ENCODE measurements at places on chromosomes 13 and 19.

DNA sequence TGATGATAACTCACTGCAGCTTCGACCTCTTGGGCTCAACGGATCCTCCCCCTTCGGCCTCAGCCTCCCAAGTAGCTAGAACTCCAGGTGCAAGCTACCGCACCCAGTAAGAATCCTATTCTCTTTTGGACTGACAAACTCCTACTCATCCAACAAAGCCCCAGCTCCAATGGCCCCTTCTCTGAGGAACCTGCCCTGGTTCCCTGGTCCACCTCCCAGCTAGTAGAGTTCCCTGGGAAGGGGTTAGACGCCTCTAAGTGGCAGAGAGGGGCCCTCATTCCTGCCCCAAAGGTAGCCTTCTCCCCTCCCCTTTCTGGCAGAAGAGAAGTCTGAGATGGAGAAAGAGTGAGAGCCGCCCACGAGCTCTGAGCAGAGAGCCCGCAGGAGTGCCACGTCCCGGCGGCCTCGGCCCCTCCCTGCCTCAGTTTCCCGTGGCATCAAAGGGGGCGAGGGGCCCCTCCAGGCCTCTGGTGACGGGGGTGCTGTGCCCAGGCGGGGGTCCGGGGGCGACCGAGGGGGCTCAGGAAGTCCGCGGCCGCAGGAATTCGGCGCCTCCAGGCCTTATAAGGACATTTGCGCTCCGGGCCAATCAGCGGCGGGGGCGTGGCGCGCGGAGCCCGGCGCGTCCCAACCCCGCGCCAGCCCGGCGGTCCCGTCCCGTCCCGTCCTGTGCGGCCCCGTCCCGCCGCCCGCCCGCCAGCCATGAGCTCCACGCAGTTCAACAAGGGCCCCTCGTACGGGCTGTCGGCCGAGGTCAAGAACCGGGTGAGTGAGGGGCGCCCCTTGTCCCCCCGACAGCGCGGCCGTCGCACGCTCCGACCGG is at the start of gene CNN2:
TSS of gene CNN2 (plus strand) at position 649 of the 823 bp plus-strand sequence. CDS start at position 703, 54 bp downstream.
- H3K27ac ChIP-seq, result peak within 1 kb of the TSS; percentile 99
- H3K4me3 ChIP-seq, result peak within 1 kb of the TSS; percentile 97
- peaks cover 16% of the 10 kb centered on the region for H3K36me3 ChIP-seq
- H3K4me1 ChIP-seq, result peaks cover 34% of the 10 kb centered on the region

DNA sequence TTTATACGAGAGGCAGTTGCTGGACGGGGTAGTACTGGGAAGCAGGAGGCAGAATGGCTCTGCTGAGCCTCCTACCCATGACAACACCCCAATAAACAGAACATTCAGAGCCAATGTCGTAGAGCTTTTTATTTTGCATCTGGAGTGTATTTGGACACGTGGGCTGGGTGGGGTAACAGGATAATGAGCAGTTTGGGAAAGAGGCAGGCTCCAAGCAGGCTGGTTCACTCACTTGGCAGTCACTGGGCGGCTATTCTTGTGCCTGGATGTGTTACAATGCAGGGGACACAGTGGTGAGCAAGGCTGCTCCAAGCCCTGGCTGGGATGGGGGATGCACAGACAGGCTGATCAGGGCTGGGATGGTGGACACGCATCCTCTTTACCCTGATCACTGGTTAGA is 9.5 kb downstream of the ACTMAP start:
- H3K27me3 ChIP-seq, result no peaks in the 10 kb centered on the region
- peak overlapping the region; percentile 66 for H3K27ac ChIP-seq
- no peak for DNase-seq
- no peak overlapping the region for H3K4me3 ChIP-seq

- no peak overlapping the region for H3K27ac ChIP-seq
- no peak overlapping the region for H3K4me3 ChIP-seq
- DNase-seq, result no peak
- no peaks in the 10 kb centered on the region for H3K27me3 ChIP-seq
These were observed 52.5 kb downstream of the STK24 start for GRCh38 chr13:98524391-98524790.

GRCh38 chr19:28556371-28556770 is 656.6 kb downstream of the UQCRFS1 start:
- DNase-seq, result no peak
- no peaks in the 10 kb centered on the region for H3K4me1 ChIP-seq
- no peaks in the 10 kb centered on the region for H3K27me3 ChIP-seq
- no peak overlapping the region for H3K27ac ChIP-seq
- no peak overlapping the region for H3K4me3 ChIP-seq
- no peaks in the 10 kb centered on the region for H3K36me3 ChIP-seq

DNA sequence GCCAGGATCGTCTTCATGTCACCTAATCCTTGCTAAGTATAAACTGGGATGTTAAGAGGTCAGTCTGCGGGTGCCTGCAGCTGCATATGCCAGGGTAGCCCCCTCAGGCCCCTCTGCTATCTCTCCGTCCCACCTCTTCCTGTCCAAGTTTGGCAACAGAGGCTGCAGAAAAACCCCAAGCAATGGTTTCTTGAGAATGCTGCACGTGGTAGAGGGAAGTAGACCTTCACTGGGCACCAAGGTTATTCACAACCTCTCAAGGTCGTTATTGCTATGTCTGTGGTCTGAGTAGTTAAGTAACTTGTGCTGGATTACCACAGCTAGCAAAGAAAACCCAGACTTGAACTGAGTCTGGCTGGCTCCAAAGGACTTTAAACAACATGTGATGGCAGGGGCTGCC is 77.9 kb upstream of the XPO4 start:
- H3K36me3 ChIP-seq, result peaks cover 79% of the 10 kb centered on the region
- no peaks in the 10 kb centered on the region for H3K4me1 ChIP-seq
- DNase-seq, result no peak
- H3K27me3 ChIP-seq, result no peaks in the 10 kb centered on the region
- no peak overlapping the region for H3K27ac ChIP-seq

- peak overlapping the region; percentile 68 for H3K27ac ChIP-seq
- no peaks in the 10 kb centered on the region for H3K36me3 ChIP-seq
- H3K4me3 ChIP-seq, result peak overlapping the region; percentile 98
These were observed 523 bp downstream of the ELAVL1 start for GRCh38 chr19:8004723-8005513.

DNA sequence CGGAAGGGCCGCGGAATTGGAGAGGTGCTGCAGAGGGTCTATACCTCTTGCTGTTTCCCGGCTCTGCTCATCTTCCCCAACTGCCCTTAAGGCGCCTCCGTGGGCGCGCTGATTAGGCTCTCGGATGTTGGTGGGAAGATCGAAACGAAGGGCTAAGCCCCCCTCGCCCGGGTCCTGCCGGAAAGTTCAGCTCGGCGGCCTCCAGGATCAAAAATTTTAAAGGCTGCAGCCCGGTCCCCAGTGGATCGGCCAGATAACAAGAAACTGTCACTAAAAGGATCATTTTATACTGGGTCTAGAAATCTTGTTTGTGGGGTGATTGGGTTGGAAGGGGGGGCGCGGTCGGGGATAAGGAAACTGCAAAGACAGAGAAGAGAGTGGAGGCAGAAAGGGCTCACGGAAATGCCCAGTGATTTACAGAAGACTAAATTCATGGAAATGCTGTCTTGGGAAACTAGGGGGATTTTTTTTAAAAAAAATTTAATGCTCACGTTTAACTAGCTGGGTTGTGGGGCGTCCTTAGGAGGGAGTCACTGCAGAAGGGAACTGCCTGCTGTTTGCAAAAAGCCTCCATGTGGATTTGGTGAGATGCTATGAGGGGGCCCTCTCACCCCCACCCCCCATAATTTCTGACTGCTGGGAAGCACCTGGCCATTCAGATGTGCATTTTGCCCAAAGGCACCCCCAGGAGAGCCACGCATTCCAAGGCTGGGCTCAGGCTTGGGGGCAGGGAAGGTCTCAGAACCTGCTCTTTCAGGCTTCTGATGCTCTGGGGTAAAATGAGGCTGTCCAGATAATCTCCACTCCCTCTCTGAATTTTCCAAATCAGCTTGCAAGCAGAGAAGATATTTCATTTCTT is 7.7 kb downstream of the CDX2 start:
- no peaks in the 10 kb centered on the region for H3K36me3 ChIP-seq
- H3K27me3 ChIP-seq, result peaks cover 33% of the 10 kb centered on the region
- peak overlapping the region; percentile 28 for H3K4me3 ChIP-seq
- peaks cover 8% of the 10 kb centered on the region for H3K4me1 ChIP-seq
- no peak overlapping the region for H3K27ac ChIP-seq

GRCh38 chr19:16527334-16527935 is 14.8 kb downstream of the CHERP start:
- H3K4me3 ChIP-seq, result no peak overlapping the region
- H3K4me1 ChIP-seq, result no peaks in the 10 kb centered on the region
- no peak overlapping the region for H3K27ac ChIP-seq
- DNase-seq, result no peak
- H3K36me3 ChIP-seq, result peaks cover 99% of the 10 kb centered on the region
- H3K27me3 ChIP-seq, result no peaks in the 10 kb centered on the region

- H3K4me1 ChIP-seq, result no peaks in the 10 kb centered on the region
- no peak overlapping the region for H3K27ac ChIP-seq
- H3K27me3 ChIP-seq, result no peaks in the 10 kb centered on the region
- DNase-seq, result no peak
- no peaks in the 10 kb centered on the region for H3K36me3 ChIP-seq
These were observed 29.7 kb upstream of the ALOX5AP start for GRCh38 chr13:30705680-30706079.

- no peak overlapping the region for H3K4me3 ChIP-seq
- H3K27ac ChIP-seq, result no peak overlapping the region
These were observed 46.2 kb downstream of the CDK8 start for GRCh38 chr13:26300140-26300539.

DNA sequence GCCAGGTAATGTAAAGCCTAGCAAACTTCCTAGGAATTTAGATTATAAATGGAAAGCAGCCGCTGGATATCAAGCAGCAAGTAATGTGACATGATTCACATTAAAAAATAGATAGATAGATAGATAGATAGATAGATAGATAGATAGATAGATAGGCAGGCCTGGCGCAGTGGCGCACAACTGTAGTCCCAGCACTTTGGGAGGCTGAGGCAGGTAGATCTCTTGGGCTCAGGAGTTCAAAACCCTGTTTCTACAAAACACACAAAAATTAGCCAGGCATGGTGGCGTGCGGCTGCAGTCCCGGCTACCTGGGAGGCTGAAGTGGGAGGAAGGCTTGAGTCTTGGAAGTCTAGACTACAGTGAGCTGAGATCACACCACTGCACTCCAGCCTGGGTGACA is 236.9 kb downstream of the SLITRK6 start:
- H3K4me3 ChIP-seq, result no peak overlapping the region
- H3K27me3 ChIP-seq, result no peaks in the 10 kb centered on the region
- H3K36me3 ChIP-seq, result no peaks in the 10 kb centered on the region

- H3K4me1 ChIP-seq, result no peaks in the 10 kb centered on the region
- DNase-seq, result no peak
- no peak overlapping the region for H3K4me3 ChIP-seq
- no peaks in the 10 kb centered on the region for H3K27me3 ChIP-seq
These were observed 140.2 kb downstream of the SOX1 start for GRCh38 chr13:112207129-112207528.

DNA sequence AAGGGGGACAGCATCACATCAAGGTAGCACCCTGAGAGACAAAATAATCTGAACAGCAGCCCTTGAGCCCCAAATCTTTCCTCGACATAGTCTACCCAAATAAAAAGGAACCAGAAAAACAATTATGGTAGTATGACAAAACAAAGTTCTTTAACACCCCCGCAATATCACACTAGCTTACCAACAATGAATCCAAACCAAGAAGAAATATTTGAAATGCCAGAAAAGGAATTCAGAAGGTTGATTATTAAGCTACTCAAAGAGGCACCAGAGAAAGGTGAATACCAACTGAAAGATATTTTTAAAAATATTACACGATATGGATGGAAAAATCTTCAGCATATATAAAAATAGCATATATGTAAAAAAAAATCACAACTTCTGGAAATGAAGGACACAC is 252.9 kb upstream of the SLITRK6 start:
- H3K27me3 ChIP-seq, result no peaks in the 10 kb centered on the region
- H3K4me1 ChIP-seq, result no peaks in the 10 kb centered on the region
- no peaks in the 10 kb centered on the region for H3K36me3 ChIP-seq
- H3K27ac ChIP-seq, result no peak overlapping the region
- no peak for DNase-seq

DNA sequence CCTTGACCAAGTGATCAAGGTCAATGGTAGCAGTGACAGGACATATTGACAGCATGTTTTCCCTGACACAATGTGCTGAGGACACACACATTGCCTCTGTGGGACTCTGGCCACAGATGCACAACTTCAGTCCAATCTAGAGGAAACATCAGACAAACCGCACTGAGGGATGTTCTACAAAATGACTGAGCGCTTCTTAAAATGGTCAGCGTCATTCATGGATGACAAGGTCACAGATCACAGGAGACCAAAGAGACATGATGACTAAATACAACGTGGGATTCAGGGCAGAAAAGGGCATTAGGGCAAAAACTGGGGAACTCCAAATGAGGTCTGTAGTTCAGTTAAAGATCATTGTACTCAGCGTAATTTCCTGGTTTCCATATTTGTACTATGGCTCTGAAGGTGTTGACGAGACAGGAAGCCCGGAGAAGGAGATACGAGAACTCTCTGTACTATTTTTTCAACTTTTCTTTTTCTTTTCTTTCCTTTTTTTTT is 20.6 kb downstream of the PBX4 start:
- no peak for DNase-seq
- no peak overlapping the region for H3K4me3 ChIP-seq
- H3K4me1 ChIP-seq, result no peaks in the 10 kb centered on the region
- no peaks in the 10 kb centered on the region for H3K27me3 ChIP-seq

- H3K4me3 ChIP-seq, result no peak overlapping the region
- no peak for DNase-seq
- H3K36me3 ChIP-seq, result no peaks in the 10 kb centered on the region
- no peak overlapping the region for H3K27ac ChIP-seq
- no peaks in the 10 kb centered on the region for H3K27me3 ChIP-seq
These were observed 4.2 kb downstream of the FFAR3 start for GRCh38 chr19:35362261-35363000.

- no peaks in the 10 kb centered on the region for H3K36me3 ChIP-seq
- peak overlapping the region; percentile 88 for H3K27ac ChIP-seq
- peaks cover 10% of the 10 kb centered on the region for H3K4me1 ChIP-seq
These were observed 96.6 kb downstream of the COL4A2 start for GRCh38 chr13:110403721-110404120.

DNA sequence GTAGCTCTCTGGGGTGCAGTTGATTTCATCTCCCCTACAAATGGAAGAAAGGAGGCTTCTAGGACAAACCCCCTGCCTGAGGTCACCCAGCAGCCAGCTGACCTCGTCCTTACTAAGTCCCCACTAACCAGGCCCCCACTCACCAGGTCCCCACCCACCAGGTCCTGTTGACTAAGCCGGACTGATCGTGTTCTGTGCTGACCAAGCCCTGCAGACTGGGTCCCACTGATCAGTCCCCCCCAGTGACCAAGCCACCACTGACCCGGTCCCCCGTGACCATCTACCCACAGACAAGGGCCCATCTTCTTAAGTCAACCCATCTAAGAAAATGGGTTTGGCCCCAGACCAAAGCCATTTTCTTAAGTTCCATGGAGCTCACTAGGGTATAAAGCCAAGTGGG is 36.8 kb upstream of the TPM4 start:
- no peak overlapping the region for H3K4me3 ChIP-seq
- no peak overlapping the region for H3K27ac ChIP-seq
- no peaks in the 10 kb centered on the region for H3K36me3 ChIP-seq
- peaks cover 12% of the 10 kb centered on the region for H3K4me1 ChIP-seq
- H3K27me3 ChIP-seq, result no peaks in the 10 kb centered on the region
